ENCODE measurements at places on chromosomes 11 and 22.

GRCh38 chr22:40310768-40311120, 35.6 kb upstream of the ADSL start:
- DNase-seq, result no peak

- no peak for DNase-seq
These were observed at the start of gene HBB for GRCh38 chr11:5226732-5227310. Gene HBB (minus strand): TSS chr11:5227071. CDS start chr11:5227021, 50 bp downstream.

- peak; percentile 17 for DNase-seq
These were observed 15.1 kb downstream of the APOL1 start for GRCh38 chr22:36267896-36268485.

DNA sequence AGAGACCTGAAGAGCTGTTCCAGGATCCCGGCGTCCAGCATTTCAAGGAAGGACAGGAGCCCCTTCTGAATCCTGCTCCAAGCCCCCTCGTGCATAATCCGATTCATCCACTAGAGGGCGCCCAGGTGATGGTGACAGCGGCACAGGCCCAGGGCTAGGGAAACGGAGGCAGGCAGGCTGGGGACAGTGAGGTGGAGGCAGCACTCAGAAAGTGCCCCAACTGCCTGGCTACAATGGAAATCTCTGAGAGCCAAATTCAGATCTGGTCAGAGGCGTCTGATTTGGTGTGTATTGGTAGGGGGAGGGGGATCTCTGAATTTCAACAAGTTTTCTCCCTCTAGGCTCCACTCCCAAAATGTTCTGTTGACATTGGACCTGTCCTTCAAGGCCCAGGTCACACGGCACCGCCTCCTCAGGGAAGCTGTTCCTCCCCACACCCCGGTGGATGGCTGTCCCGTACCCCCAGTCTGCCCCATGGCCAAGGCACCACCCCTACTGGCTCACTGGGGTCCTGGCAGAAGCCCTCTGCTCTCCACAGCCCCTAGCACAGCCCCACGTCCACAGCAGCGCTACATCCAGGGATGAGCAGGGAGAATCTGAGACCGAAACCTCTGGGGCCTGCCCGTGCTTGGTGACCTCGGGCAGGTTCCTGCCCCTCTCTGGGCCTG, 142.9 kb downstream of the CRYBB2 start:
- DNase-seq, result peak; percentile 71

DNA sequence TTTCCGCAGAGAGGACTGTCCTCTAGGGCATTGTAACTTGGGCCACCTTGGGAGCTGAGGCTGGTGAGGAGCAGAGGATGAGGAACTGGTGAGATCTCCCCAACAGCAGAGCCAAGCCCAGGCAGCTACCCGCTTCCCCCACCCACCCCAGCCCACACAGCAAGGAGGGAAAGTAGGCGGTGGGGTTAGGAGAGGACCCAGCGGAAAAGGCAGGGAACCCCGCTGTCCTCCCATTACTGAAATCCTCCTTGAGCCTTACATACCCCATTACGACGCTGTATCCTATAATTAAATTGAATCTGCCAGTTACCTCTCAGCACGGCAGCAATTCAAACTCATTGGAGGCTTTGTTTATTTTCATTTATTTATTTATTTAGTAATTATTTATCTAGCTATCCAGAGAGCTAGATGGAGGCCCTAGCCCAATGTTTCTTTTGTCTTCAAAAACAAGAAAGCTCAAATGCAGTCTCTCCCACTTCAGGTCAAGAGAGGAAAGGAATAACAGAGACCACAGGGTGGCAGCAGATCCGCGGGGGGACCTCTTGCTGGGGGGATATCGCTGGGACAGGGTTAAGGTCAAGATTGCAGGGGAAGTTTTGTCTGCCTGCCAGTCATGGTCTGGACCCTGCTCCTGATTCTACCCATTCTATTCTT, 218.0 kb downstream of the ST3GAL4 start:
- no peak for DNase-seq

- DNase-seq, result no peak
These were observed 11.7 kb downstream of the OSBPL5 start for GRCh38 chr11:3153291-3153861.

GRCh38 chr11:134482865-134483264, 70.8 kb upstream of the B3GAT1 start:
- no peak for DNase-seq

DNA sequence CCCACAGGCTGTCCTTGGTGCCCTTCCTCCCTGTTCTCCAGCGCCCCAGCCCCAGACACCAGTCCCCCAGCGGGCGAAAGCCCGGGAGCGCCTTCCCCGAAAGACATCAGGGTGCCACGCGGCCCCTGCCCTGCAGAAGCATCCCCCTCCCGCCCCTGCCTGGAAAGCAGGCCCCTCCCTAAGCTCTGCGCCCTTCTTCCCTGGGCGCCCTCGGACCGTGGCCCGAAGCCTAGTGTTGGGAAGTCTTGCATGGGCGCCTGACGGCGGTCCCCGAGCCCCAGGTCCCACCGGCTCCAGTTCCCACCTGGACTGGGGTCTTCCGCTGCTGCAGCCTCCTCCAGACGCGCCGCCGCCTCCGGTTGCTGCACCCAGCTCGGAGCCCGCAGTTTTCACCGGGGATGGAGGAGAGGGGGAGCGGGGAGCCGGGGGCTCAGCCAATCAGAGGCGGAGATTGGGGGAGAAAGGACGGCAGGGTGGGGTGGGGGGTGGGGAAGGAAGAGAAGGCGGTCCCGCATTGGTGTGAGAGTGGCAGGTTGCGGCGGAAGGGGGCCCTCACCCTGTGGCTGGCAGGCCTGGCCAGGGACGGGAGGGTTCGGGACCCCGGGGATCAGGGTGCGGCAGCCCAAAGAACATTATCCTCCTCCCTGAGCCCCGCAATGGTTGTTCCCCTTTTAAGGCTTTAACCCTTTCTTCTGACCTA, at the start of gene THY1:
Gene THY1 (minus strand): TSS at position 364 of the 700 bp plus-strand sequence. CDS start 2,267 bp downstream, outside the sequence.
- no peak for DNase-seq

- DNase-seq, result no peak
These were observed 1259.7 kb upstream of the RAG2 start for GRCh38 chr11:37857726-37858125.

DNA sequence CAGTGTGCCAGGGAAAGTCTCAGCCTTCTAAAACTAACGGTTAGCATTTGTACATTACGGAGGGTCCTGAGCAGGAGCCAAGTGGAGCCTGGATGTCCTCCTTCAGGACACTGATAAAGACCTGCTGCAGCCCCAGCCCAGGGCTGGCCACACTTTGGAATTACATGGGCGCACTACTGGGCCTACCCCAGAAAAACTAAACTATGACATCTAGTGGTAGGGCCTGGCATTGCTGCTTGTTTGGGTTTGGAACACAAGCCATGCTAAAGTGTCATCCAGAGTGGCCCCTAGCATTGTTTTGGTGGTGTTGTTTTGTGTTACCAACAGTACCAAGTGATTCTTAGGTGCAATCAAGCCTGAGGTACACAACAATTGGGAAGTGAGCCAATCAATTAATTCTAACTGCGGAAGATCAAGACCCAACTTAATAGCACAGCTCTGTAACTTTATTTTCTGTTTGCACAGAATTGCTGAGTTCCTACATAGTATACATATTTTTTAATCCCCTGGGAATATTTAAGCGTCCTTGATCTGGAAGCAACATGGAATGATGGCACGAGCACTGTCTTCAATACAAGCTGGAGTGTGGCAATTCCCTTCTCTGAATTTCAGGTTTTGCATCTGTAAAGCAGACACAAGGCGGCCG, 340.7 kb downstream of the LARGE1 start:
- peak; percentile 77 for DNase-seq

DNA sequence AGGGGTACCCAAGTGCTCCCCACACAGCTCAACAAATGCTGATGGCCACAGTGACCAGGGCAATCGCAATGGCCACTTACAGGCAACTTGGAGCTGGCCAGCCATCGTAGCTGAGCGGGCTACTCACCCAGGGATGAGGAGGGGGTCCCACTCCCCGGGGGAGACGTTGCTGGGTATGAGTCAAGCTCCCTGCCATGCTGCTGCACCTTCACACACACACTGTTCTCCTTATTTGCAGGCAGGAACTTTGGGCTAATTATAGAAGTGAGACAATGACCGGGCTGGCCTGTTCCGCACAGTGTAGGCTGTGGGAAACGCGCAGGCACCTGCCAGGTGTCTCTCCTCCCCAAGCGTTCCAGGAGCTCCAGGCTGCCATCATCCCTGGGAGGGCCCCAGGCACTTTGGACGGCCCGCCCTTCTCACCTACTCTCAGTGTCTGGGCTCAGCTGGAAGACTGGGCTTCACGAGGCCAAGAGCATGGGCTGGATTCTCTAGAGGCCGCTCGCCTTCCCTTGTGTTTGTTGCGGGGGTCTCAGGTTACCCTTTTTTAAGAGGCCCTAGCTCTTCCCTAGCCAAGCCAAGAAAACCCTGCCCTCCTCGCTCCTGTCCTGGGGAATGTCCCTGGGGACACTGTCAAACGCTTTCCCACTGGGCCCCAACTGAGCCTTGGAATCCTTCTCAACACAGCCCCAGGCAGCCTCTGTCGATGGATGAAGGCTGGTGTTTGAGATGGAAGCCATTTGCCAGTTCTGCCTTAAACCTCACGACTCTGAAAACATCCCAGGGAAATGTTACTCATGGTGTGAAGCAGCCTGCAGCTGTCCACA, 73.0 kb downstream of the RTL6 start:
- no peak for DNase-seq

GRCh38 chr22:39315389-39315788, 4.0 kb downstream of the RPL3 start:
- DNase-seq, result no peak

DNA sequence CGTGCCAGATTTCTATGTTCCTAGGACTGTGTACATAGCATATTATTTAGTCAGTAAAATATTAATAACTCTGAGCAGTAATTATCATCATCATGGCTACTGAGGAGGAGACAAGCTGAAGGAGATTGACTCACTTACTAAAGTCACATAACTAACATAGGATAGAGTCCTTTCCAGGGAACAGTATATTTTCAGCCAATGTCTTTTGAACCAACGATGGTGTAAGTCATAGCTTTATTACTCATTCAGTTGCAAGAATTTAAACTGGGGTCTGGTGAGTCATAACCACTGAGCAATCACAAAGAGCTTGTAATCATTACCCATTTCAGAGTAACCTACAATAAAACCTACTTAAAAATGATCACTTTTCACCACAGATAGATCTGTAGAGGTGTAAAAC, 1564.8 kb upstream of the TENM4 start:
- DNase-seq, result no peak

GRCh38 chr11:18265949-18266348, at the start of gene SAA1:
Gene SAA1 (plus strand): TSS chr11:18266264. CDS start chr11:18266888, 624 bp downstream.
- no peak for DNase-seq

GRCh38 chr22:44085743-44086270, 61.7 kb downstream of the PARVB start:
- DNase-seq, result peak; percentile 77

- no peak for DNase-seq
These were observed 26.1 kb upstream of the LDHA start for GRCh38 chr11:18368221-18368620.

DNA sequence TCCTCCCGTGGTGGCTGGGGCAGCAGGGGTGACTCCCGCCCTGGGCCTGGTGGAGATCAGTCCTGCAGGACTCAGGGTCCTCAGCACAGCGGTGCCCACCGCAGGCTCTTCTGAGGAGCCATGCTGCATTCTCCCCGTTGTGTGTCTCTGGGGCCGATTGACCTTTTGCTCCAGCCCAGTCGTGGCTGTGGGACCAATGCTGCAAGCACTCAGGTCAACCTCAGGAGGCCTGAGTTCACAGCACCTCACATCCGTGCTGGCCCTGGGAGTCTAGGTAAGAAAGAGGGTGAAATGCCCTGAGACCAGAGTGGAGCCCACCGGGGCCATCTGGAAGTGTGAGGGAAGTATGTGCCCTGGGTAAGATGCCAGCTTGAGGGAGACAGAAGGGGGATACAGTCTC, 316.1 kb upstream of the B3GAT1 start:
- no peak for DNase-seq

DNA sequence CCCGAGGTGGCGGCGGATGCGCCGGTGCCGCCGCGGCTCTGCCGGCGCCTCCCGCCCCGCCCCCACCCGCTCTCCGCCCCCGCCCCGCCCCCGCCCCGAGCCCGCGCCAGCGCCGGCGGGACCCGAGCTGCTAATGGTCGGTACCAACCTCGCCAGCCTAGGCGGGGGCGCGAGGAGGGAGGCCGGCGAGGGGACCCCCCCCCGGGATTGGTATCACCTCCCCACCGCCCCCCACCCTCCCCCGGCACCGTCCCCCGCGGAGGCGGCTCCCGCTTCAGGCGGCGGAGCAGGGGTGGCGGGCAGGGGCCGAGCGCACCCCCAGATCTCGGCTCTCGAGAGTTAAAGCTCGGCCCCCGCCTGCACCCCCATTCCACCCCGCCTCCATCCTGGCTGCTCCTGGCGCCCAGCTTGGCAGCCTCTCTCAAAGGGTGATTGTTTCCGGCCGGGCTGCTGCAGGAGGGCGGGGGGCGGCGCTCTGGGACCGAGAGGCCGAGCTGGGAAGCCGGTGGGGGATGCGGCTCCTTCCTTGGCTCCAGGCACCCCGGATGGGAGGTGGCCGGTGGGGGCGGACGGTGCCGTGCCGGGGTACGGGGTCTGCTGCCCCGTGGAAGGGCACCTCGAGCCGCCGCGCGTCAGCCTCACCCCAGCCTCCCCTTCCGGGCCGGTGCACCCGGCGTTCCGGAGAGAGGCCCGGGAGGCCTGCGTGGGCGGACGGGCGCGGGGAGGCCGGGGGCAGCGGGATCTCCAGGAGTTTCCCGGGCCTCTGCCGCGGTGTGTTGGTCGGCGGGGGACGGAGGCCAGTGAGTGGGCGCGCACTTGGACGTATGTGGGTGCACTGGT, at the start of gene B3GAT1:
Gene B3GAT1 (minus strand): TSS at position 40 of the 840 bp plus-strand sequence. CDS start 24,583 bp downstream, outside the sequence.
- peak; percentile 64 for DNase-seq

DNA sequence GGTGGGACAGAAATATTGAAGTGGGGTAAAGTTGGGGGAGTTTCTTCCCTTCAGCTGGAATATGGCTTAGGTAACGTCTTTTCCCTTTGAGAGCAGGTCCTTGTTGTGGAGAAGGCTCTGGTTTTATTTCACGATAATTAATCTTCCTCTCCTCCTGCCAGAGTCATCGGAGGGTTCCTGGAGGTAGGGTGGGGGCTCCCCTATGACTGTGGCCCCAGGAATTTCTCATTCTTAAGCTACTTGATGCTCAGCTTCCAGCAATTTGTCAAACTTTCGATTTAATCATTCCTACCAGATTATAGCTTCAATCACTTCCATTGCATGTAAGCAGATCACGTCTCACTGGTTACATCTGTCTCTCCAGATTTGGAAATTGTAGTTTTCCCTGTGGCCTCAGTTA, 242.8 kb upstream of the PLET1 start:
- DNase-seq, result no peak

Data from stomach (tissue), 19 donors.